ENCODE measurements at places on chromosomes 6 and 20.

DNA sequence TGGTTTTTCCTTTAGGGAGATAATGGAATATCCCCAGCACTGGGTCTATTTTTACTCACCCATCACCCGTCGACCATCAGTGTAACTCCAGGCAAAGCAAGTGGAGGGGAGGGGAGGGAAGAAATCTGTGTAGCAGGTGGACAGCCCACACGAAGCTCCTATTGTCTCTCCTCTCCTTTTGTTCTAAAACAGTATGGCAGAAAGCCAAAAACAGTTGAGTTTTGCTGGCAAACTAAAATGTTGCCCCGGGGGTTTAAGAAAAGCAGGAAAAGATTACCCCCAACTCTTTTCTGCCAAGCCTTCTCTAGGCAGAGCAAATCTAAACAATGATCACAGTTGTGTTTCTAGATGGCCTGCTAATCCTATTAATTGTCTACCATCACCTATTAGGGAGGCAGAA lies 89.7 kb downstream of the PREP start:
- no peak for DNase-seq

- no peak for DNase-seq
Measured at GRCh38 chr20:8144282-8145245, 12.5 kb downstream of the PLCB1 start.

- no peak for DNase-seq
Measured at GRCh38 chr6:95133578-95133977, 443.8 kb upstream of the MANEA start.

- DNase-seq: peak; percentile 3
Measured at GRCh38 chr20:23245553-23246181, 104.9 kb upstream of the NXT1 start.

DNA sequence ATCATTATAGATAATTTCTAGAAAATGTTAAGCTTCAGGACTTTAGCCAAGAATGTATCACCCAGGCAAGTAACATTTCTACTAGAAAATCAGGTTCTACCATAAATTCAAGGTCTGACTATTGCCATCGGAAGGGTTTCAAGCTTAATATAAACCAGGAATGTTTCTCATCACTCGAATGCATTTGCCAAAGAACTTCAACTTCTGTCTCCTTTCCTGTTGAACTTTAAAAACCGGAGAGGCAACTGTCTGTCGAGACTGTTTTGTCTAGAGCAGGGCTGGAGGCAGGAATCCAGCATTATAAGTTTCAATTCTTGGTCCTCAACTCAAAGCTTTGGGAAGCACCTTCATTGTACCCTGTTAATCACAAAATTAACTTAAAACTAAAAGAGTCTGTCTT lies 264.7 kb downstream of the ZNF217 start:
- DNase-seq: no peak

- no peak for DNase-seq
Measured at GRCh38 chr6:47302043-47302442, 7.7 kb downstream of the TNFRSF21 start.

- no peak for DNase-seq
Measured at GRCh38 chr20:8215361-8215781, 83.3 kb downstream of the PLCB1 start.

- no peak for DNase-seq
Measured at GRCh38 chr6:42010185-42010891, 40.0 kb upstream of the TAF8 start.

- no peak for DNase-seq
Measured at GRCh38 chr20:41587523-41587922, 30.7 kb downstream of the CHD6 start.

DNA sequence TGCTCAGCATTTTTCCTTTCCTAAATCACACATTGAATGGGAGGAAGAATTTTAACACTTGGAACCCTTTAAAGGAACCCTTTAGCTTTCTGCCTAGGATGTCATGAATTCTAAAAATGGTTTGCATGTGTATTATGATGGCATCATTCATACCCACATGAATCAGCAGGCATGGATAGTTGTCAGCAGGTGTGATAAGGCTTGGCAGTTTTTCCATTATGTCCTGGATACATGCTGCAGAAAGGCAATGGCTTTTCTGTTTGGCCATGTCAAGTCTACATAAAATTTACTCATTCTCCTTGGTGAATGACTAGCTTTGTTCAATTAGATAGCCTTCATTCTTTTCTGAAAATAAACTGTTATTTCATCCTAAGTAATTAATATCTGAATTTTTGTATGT lies 353.7 kb downstream of the GRIK2 start:
- no peak for DNase-seq

GRCh38 chr6:11174242-11174611 lies 58.2 kb downstream of the NEDD9 start:
- no peak for DNase-seq

GRCh38 chr20:645318-646106 lies 7.5 kb downstream of the SRXN1 start:
- peak; percentile 68 for DNase-seq

DNA sequence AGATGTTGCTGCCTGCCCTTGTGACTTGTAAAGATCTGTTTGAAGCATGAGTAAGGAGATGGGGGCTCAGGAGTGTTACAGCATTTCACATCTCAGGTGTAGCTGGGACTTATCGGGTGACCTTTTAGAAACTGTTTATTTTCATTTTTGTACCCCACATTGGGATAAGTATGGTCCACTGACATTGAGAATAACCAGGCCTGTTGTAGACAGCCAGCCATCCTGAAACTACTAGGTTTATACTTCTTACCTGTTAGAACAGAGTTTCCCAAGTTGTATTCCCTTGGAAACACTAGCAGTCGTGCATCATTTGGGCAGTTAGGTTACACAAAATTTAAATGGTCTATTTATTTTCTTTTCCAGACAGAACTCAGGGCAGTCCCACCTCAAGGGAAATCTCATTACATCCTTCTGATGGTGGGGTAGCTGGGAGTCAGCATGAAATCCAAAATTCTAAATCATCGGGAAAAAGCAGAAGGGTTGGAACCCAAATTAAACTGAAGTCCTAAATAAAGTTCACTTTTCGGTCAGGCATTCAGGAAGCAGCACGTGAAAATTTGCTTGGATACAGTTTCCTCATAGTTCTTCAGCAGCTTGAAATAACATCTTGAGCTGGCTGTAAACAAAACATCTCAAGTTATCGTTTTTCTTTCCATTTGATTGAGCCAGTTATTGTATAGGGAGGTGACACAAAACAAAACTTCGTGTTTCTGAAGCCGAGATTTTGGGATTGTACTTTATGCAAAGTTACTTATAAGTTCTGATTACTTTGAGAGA lies 30.5 kb downstream of the FOXO3 start:
- DNase-seq: no peak

DNA sequence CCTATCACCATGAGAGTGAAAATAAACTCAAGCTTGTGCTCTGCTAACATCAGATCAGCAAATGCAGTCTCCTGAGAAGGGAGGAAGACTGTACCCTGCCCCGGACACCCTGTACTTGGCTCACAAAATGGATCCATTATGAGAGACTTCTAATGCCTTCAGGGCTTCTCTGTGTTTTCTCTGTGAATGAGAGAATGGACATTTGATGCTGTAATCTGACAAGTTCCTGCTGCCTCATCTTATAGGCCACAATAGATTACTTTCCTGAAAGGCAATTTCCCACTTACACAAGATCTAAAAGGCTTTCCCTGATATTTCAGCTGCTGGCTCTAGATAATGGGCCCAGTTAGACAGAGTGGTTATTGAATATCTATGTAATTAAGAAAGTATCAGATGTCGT lies 117.2 kb downstream of the OTOR start:
- no peak for DNase-seq

DNA sequence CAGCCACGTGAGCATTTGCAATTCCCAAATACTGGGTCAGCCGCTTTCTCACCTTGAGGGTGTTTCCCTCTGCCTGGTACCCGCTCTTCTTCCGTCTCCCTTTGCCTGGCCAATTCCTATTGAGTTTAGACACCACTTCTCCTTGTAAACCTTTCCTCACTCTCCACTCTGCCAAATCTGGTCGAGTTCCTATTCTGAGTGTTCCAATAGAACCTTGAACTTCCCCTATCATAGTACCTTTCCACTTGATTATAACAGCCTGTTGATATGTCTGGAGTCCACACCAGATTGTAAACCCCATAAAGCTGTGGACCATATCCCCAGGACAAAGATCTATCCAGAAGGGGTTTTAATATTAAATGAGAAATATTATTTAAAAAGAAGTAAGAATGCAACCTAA lies 36.0 kb upstream of the EDN1 start:
- no peak for DNase-seq
